Tibial artery (tissue), 4 donors: ENCODE measurements at places on chromosomes 4 and X.
A peak's percentile ranks its signal among the peaks of the same experiment; 100 is the strongest.

GRCh38 chrX:44935640-44936039, 62.7 kb downstream of the KDM6A start:
- DNase-seq, result no peak

GRCh38 chr4:112266823-112267222, 18.9 kb downstream of the TIFA start:
- no peak for DNase-seq

DNA sequence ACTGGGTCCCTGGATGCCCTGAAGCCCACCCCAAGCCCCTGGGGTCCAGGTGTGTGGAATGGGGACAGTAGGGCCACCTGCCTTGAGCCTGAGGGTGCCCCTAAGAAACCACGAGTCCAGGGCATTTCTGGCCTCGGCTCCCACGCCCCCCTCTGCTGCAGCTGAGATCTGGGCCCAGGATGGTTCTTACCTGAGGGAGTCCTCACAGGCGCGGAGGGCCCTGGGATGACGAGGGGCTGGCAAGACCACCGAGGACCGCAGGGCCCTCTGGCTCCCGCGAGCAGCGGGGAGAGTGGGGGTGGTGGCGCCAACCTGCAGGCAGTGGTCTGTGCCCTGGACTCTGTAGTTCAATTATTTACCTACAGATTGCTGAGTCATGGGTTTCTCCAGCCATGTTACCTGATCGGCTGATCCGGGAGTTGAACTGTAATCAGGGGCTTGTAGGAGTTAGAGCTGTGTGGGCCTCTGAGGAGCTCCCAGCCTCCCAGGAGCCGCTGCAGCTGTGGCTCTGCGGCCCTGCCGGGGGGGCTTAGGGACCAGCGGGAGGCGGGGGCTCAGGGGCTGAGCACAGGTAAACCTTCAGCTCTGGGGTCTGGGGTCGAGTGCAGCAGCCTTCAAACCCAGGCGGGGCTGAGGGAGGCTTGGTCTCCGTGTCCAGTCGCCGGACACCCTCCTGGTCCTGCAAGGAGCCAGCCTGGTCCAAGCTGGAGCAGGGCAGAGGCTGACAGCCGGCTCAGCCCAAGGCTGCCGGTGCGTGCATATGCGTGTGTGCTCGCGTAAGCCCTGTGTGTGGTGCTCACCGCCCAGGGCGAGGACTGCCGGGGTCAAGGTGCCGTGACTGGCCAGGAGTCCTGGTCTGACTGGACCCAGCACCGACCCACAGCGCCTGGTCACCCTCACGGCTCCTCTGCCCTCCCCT, at the start of gene SLC26A1:
Gene SLC26A1 (minus strand): TSS at position 294 of the 919 bp plus-strand sequence. CDS start 1,701 bp downstream, outside the sequence.
- no peak for DNase-seq

DNA sequence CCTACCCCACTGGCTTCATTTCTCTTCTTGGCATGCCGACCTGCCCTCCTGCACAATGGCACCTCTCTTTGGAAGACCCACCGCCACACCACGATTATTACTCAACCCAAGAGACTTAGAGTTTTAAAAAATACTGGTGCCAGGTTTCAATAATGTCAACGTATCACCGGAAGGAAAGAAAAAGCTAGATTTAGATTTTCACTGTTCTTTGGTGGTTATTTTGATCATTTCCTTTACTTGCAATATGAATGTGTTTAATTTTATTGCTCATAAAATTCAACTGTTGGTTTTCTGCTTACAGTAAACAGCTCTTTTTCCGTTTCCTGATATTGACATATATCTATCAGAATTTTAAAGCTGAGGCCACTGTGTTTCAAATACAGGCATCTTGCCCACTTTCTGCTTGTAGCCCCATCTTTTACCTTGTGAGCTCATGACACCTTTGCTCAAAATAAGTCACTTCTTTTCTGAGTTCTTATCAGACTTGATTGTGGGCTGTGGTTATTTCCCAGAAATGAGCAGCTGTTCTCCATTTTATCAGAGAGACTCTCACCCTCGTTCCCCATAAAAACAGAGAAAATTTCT, 439.1 kb downstream of the INPP4B start:
- no peak for DNase-seq

DNA sequence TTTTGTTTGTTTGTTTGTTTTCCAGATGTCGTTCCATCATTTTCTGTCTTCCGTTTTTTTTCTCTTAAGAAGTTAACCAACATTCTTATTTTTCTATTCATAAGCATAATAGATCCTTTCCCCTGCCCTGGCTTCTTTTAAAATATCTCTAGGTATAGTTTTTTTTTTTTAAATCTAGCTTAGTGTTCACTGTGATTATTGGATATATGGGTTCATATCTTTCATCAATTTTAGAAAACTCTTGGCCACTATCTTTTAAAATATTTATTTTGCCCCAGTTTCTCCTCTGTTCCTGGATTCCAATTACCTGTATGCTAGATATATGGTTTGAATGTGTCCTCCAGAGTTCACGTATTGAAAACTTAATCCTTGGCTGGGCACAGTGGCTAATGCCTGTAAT, 59.6 kb downstream of the GSX2 start:
- no peak for DNase-seq

DNA sequence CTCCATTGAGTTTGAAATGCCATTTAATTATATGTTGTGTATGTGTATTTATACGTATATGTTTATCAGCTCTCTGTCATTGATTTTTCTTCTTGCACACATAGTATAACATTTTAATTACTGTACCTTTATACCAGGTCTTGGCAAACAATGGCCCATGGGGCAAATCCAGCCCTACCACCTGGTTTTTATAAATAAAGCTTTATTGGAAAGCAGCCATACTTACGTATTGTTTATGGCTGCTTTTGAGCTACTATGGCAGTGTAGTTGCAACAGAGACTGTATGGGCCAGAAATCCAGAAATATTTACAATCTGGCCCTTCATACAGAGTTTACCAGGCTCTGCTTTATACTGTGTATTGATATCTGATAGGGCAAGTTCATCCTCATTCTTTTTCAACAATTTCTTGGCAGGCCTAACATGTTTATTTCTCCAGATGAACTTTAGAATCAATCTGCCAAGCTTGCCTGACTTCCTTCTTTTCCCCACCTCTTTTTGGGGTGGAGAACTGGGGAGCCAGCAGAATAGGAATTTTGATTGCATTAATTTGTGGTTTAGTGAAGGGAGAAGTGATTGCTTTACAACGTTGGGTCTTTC, 15.8 kb downstream of the DCUN1D4 start:
- DNase-seq, result no peak

DNA sequence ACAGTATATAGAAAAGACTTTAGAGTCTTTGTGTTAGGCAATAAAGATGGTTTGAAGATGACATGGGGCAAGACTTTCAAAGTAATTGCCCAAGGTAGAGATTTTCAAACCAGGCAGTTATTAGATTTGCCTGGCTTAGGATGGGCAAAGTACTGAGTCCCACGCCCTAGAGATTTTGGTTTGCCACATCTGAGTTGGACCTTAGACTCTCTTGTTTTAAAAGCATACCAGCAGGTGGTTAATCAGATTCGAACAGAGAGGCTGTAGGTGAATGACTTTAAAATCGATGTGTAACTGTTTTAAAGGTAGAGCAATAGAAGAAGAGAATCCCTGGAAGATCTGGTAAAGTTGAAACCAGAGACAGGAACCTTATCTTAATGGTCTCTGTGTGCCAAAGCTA, 121.5 kb downstream of the RAPGEF2 start:
- no peak for DNase-seq

GRCh38 chr4:169399976-169400767, 129.4 kb upstream of the SH3RF1 start:
- no peak for DNase-seq

DNA sequence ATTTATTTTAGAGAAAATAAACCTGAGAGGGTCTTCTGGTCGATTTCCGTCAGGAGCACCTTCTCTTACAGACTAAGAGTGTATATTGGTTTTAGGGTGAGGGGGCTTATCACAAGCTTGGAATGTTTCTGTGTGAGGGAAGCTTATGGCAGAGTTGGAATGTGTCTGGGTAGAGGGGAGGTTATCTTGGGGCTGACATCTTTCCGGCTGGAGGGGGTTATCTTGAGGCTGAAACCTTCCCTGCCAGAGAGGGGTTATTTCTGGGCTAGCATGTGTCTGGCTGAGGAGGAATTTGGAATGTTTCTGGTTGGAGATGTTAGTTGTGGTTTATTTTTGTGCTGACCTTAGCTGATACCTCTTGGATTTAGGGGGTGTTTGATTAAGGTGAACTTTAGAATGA, 1312.1 kb downstream of the ADGRL3 start:
- no peak for DNase-seq

DNA sequence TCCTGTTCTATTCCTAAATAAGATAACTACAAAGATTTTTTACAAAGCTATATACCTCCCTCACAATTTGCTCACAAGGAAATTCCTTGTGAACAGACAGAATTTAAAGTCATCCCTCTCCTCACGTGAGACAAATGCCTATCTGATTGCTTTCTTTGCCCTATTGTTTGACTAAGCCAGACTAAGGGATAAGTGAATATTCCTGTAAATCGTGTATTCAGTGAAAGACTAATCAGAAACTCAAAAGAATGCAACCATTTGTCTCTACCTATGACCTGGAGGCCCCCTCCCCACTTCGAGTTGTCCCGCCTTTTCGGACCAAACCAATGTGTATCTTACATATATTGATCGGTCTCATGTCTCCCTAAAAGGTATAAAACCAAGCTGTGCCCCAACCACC, 15.3 kb upstream of the ZBTB33 start:
- no peak for DNase-seq

DNA sequence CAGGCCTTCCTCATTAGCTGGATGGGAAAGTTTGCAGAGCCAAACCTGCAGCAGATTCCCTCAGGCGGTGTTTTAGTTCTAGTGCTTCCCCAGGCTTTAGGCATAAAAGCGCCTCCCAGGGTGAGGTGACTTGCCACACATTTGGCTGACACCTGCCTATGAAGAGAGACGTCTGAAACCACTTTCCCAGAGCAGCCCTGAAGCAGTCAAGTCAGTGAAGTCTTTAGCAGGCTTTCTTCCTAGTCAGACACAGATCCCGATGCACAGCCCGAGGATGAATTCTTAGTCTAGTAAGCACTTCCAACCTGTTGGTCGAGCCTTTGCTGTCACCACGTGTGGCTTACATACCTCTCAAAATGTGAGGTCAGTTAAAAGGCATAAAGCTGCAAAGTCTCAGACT, 484.1 kb downstream of the SMARCA1 start:
- DNase-seq, result no peak

- DNase-seq, result no peak
These were observed 93.9 kb upstream of the CBR4 start for GRCh38 chr4:169103966-169104412.

DNA sequence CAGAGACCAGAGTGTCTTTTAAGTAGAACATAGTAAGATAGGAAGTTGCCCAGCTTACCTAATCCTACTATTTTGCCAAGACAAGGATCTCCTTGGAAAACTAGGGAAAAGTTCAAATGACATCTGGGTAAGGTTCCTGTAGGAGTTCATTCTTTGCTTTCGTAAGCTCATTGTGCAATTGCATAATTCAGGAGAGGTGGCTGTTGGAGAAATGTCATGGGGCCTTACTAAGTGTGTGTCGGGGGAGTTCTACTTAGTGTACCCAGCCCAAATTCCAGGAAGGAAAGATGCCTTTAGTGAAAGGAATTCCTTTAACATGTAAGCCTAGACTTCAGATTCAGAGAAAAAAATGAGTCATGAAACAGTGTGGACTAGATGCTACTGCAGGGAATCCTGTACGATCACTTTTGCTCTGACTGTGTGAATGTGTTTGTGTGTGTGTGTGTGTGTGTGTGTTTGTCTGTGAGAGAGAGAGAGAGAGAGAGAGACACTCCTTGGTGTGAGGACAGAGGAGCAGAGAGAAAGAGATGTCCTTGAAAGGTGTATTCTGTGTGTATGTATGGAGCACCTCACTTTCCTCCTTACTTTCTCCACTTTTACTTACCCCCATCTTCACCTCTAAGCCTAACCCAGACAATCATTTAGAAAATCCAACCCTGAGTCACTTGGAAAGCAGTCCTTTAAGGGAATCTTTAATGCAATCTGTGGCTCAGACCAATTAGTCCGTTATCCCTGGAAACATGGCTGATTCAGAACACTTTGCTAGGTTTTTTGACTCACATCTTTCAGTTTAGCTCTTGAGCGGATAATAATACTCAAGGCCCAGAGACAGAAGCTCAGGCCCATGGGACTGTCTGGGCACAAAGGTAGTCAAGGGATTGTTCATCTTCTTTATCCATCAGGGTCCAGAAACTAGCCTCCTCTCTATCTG, 114.5 kb upstream of the ACSL4 start:
- no peak for DNase-seq

- DNase-seq, result no peak
These were observed 74.7 kb downstream of the PAQR3 start for GRCh38 chr4:78864405-78865024.

GRCh38 chrX:120697053-120697452, 67.2 kb upstream of the C1GALT1C1 start:
- DNase-seq, result no peak

- no peak for DNase-seq
These were observed 363.9 kb downstream of the KLHL13 start for GRCh38 chrX:117752745-117753144.

- DNase-seq, result no peak
These were observed 163.4 kb downstream of the BANK1 start for GRCh38 chr4:101953949-101954348.

- DNase-seq, result no peak
These were observed 34.9 kb downstream of the SEL1L3 start for GRCh38 chr4:25827897-25828296.

GRCh38 chrX:102659790-102660757, 8.8 kb downstream of the GPRASP1 start:
- DNase-seq, result peak; percentile 80

- DNase-seq, result no peak
These were observed 135.2 kb downstream of the ADGRL3 start for GRCh38 chr4:61335241-61335763.

- DNase-seq, result no peak
These were observed 108.3 kb upstream of the MED14 start for GRCh38 chrX:40843643-40844042.

DNA sequence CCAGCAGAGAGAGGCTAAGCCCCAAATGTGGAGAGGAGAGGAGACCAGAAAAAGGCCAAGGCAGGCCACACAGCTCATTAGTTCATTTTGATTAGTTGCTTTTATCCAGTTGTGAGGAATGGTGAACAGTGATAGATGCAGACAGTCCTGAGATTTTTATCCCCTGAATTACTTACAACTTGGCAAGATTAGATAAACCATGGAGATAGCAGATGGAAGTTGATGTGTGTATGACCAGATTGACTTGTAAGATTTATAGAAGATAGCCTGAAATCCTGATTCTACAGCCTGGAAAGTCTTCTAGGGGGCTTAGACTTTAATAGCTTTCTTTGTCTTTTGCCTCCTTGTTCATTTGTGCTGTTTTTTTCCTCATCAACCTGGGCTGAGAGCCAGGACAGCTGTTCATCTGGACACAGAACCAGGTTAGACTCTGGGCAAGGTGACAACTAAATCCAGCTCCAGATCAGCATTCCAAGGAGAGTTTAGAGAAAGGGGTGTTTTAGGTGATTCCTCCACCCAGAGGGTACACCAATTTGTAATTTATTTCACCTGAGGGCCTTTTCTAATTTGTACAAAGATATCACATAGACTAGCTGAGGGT, 215.5 kb downstream of the SPATA18 start:
- no peak for DNase-seq

DNA sequence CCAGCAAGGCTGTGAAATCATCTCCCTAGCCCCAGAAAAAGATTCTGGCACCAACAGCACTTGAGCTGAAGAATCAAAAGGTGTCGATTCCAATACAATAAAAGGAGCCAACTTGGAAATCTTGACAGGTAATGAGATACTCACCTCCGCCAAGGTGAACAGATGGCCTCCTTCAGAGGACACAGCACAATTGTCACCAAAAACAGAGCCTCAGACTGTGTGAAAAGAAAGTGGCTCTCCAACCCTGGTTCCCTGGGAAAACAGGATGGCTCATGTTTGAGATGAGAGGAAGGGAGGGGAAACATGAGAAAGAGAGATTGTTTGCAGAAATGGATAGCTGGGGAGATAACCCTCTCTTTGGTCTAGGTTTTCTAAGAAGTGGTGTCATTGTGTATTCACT, 168.9 kb downstream of the HS3ST1 start:
- no peak for DNase-seq
